ENCODE measurements at places on chromosomes 6 and 20.

- DNase-seq, result no peak
Measured at GRCh38 chr20:60372822-60373221, 414.6 kb downstream of the CDH26 start.

GRCh38 chr6:124467366-124467765 lies 494.9 kb upstream of the RNF217 start:
- DNase-seq, result no peak

DNA sequence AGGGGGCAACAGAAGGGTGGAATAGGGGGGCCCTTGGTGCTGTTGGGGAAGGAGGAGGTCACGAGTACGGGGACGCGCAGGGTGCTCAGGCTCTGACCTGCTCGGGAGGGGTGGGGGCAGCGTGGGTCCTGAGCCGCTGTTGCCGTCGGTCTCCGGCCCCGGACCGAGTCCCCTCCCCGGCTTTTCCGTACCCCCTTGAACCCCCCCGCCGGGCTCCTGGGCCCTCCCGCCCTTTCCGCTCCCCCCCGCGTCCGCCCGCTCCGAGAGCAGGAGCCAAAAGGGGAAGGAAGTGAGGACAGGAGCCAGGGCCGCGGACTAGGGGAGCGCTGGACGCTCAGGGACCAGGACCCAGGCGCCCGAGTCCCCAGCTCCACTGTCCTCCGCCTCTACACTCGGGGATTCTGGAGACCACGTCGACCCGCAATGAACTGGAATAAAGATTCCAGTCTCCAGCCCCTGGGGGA lies at the start of gene RGL2:
Gene RGL2 (minus strand): TSS at position 170 of the 464 bp plus-strand sequence. CDS start 332 bp downstream, outside the sequence.
- peak; percentile 77 for DNase-seq

GRCh38 chr6:168609026-168609685 lies 168.2 kb downstream of the SMOC2 start:
- DNase-seq, result no peak

- peak; percentile 64 for DNase-seq
Measured at GRCh38 chr6:27668442-27669294, 195.8 kb upstream of the ZNF184 start.

DNA sequence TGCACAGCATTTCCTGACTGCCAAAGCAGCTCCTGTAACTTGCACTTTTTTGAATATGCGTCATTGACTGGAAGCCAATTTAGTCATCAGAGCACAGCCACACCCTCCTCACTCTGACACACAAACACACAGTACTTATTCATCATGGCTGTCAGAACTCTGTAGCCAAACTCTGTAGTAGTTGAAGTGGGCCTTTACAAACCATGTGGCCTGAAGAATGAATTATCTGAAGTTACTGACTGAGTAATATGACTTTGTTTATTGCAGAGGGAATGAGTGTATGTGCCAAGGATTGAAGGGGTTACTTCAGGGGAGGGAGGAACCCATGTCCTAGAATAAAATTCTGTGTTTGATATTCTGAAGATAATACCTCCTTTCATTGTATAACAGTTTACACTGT lies 102.7 kb downstream of the FIG4 start:
- DNase-seq, result no peak

DNA sequence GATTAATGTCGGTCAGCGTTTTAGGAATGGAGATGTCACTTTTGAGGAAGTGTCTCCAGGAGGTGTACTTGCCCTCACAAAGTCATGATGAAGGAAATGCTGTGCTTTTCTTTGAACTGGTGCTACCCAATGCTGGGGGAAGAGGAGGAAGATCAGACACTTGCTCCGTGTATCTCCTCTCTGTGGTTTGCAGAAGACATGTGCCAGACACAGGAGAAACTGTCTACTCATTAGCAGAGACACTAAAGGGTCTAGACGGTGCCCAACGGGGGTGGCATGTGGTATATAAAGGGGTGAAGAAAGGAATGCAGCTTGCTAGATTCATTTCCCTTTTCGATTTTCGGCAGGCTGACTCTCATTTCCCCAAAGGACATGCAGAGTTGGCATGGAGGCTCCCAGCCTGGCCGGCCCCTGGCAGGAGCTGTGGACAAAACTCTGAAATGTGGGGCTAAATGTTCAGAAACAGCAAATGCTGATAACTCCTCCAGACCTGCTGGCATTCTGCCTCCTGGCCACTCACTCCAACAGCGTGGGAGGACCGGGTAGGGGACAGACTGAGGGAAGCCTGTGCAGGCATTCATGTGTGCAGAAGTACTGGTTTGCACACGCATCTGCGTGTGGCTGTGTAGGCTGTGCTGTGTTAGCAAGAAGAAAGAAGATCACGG lies 59.6 kb upstream of the QKI start:
- DNase-seq, result peak; percentile 88

DNA sequence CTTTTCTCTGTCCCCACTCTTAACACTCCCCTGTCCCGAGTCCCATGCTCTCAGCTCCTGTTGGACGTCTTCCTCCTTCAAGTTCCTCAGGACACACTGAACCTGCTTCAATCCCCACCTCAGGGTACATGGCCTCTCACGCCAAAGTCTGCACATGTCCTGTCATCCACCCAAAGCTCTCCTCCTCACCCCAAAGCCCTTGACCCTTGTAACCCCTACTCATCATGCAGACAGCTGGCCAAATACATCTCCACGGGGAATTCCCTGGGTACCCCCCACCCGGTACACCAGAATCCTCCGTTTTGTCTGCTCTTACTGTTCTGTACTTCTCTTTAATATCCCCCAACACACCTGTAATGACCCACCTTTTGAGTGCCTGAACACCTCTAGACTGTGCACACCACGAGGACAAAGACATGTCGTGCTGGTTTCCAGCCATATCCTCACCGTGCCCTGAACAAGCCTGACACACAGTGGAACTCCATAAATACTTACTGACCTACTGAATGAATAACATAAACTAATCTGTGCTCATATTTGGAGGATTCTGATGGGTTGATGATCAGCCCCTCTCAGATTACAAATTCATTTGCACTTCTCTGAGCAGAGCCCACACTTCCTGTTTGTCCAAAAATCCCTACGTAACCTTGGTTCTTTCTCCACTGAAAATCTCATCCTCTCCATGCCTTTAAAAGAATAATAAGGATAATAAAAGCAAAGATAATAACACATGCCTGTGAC lies 66.8 kb upstream of the EYA2 start:
- DNase-seq, result no peak

- DNase-seq, result peak; percentile 69
Measured at GRCh38 chr6:53734473-53735299, 60.1 kb upstream of the LRRC1 start.

- DNase-seq, result no peak
Measured at GRCh38 chr6:1113916-1114540, 197.9 kb upstream of the FOXQ1 start.

DNA sequence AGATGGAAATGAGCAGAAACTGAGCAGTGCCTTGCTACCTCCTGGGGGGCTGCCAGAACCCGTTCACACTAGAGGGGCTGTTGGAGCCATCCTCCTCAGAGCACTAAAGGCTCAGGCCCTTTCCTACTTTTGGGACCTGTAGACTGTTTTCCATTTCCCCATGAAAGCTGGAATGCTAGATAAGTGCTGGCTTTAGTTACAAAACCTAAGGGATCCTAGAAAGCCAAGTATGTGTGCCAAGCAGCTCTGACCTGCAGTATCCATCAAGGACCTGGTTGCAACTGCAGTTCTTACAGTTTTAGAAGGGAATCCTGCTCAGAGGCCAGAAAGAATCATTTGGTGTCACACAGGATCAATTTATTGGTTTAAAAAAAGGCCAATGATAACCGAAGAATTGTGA lies 176.7 kb upstream of the COL21A1 start:
- no peak for DNase-seq

GRCh38 chr6:36875250-36875633 lies 639 bp upstream of the PPIL1 start:
- DNase-seq, result no peak

GRCh38 chr6:128659878-128660622 lies 139.7 kb upstream of the PTPRK start:
- DNase-seq, result no peak

- DNase-seq, result no peak
Measured at GRCh38 chr6:142857796-142858555, 87.0 kb downstream of the HIVEP2 start.

DNA sequence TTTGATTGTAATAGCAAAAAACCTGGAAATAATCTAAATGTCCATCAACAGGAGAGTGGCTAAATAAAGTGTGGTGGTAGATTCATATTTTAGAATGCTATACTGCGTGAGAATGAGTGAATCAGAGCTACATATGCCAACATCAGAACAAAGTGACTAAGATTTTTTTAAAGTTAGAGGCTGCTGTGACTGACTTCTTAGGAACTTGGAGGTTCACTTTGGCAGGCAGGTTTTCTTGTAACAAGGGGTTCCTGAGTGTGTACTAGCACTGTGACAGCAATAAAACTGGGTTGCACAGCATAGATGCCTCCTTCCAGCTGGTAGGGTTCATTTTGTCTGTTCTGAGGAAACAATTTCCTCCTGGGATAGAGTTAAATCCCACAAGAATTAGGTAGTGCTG lies 75.3 kb upstream of the ENPP5 start:
- DNase-seq, result no peak

DNA sequence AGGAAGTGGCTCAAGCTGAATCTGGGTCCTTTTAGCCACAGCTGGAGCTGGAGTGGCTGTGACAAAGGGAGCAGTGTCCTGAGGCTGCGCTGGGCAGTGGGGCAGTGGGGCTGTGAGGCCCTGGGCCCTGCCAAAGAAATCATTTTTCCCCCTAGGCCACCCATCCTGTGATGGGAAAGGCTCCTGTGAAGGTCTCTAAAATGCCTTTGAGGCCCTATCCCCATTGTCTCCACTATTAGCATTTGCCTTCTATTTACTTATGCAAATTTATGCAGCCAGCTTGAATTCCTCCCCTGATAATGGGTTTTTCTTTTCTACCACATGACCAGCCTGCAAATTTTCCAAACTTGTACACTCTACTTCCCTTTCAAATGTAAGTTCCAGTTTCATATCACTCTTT lies 539.2 kb downstream of the MEI4 start:
- DNase-seq, result no peak

GRCh38 chr6:107621229-107621937 lies 131.5 kb downstream of the SOBP start:
- DNase-seq, result no peak

DNA sequence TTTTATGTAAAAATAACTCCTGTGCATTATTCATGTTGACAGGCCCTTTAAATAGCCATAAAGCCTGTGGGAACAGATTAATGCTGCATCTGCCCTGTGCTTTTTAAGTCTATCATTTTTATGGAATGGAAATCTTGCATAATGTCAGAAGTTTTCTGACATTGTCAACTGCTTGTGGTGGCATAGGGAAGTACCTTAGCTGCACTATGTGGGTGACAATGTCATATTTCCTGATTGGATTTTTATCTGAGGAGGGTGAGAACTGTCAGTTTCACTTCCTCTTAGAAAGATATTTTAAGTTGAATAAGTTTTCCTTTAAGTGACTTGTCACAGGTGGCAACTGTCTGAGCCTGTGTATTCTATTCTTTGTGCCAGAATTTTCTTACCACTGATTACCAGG lies 267.9 kb downstream of the PLCB1 start:
- no peak for DNase-seq

GRCh38 chr6:27693766-27694546 lies 218.2 kb downstream of the OR2B2 start:
- peak; percentile 49 for DNase-seq

- no peak for DNase-seq
Measured at GRCh38 chr6:34705241-34705640, 8.7 kb upstream of the ILRUN start.

DNA sequence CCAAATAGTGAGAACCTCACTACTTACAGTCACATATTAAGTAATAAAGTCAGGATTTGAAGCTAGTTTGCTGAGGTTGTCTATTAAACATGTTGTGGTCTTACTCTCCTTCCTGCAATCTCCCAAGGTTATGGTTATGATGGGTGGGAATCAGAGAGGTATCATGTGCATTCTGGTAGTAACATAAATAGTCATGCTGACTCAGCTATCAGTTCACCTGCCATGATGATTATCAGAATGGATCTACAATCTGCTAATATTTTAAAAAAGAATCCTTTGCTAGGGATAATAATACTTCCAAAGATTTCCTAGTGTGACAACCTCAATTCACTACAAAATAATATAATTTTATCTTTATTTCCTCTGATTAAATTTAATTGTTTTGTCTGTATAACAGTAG lies 671.9 kb downstream of the KHDRBS2 start:
- DNase-seq, result no peak

DNA sequence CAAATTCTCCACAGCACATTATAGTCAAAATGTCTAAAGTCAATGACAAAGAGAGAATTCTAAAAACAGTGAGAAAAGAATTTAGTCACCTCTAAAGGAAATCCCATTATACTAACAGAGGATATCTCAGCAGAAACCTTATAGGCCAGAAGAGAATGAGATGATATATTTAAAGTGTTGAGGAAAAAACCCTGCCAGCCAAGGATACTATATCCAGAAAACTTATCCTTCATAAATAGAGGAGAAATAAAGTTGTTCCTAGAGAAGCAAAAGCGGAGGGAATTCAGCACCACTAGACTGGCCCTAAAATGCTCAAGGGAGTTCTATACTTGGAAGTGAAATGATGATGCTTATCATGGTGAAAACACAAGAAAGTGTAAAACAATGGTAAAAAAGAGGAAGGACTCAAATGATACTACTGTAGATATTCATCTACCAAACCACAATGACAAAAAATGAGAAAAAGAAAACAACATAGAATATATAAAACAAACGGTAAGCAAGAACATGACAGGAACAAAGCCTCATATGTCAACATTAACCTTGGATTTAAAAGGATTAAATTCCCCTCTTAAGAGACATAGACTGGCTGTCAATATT lies 16.7 kb downstream of the GPRC6A start:
- DNase-seq, result no peak

- DNase-seq, result no peak
Measured at GRCh38 chr20:63549679-63550282, 2.2 kb upstream of the SRMS start.

- DNase-seq, result no peak
Measured at GRCh38 chr6:51805517-51805916, 281.9 kb downstream of the PKHD1 start.

- no peak for DNase-seq
Measured at GRCh38 chr6:158669145-158670035, 19.5 kb downstream of the SYTL3 start.

DNA sequence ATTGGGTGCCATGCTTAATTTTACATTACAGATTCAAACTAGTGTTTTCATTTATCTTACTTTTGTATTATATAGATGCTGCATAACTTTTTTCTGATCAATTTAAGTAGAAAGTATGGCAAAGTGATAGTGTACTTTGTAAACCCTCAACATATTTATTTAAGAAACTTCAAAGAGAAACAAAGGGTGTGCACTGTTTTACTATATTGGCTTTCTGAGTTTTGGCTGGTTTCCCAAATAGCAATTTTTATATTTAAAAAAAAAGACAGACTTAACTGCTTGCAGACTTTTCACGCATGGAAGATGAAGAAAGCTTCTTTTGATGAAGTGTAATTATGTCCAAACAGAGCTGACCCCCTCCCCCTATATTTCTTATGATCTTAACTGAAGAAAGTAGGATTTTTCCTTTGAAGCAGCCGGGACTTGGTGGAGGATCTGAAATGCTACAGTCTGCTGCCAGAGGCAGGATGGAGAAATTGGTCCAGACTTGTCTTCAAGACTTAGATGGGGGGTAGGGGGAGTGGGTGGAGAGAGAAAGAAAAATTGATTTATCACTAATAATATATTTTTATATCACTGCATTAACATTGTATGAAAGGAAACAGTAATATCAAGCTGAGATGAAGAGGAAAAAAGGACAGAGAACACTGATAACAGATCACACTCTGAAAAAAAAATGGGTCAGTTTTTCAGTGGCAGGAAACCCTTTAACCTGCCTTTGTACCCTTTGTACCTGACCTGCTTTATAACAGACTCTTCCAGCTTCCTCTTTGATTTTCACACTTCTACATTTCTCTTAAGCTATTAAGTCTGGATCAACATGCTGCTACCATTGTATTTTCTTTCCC lies 56.0 kb upstream of the SUPT3H start:
- no peak for DNase-seq

All from testis (tissue), 5 donors.